SJCRH30 (cell line): ENCODE measurements at places on chromosomes 2 and 18.
A peak's percentile ranks its signal among the peaks of the same experiment; 100 is the strongest.

GRCh38 chr2:200239216-200239615, 67.3 kb upstream of the SPATS2L start:
- DNase-seq: peak; percentile 11

GRCh38 chr2:237737196-237737865, 61.2 kb upstream of the RBM44 start:
- DNase-seq: no peak

GRCh38 chr18:34740724-34741123, 30.6 kb downstream of the DTNA start:
- DNase-seq: no peak

- DNase-seq: no peak
Measured at GRCh38 chr2:165567273-165567672, 97.8 kb downstream of the CSRNP3 start.

DNA sequence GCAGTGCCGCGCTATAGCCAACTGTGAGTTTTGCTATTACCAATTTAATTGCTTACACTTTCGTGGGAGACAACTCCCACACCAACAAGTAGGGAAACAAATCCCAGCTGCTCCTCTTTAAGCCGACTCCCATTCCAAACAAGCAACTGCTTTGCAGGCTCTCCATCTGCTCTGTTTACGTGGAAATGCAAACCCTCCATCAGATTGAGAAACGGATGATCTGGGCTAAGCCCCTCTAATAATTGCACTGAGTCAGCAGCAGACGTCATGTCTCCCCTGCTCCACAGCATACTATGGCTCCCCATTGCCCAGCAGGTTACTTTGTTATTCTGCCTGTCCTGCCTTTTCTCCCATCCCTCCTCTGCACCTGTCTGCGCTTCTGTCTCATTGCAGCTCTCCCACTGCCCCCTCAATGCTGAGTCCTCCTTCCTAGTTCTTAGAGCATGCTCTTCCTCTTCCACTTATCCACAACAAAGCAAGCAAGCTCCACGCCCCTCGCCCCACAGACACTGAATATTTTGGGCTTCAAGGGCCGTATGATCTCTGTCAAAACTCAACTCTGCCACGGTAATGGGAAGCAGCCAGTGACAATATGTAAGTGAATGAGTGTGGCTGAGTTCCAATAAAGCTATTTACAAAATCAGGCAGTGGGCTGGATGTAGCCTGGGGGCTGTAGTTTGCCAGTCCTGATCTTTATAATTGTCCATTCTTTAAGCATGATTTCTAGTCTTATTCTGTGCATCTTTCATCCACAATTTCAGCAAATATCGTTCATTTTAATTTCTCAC, 39.5 kb upstream of the ARL4C start:
- no peak for DNase-seq

DNA sequence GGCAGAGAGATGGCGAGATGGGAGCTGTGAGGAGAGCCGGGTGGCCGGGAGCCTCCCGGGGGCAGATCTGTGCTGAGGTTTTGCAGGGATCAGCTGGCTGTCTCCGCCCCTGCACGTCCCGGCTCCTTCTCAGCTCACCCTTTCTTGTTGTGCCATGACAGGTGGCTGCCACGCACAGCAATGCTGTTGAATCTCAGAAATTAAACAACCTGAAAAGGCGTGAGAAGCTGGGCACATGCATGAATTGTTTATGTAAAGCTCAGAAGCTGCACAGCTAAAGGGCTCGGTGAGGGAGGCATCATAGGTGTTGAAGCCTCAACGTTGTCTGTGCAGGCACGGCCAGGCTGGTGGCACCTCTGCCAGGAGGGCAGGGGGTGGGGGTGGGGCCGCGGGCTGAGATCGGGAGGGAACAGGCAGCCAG, 858 bp upstream of the RTP5 start:
- peak; percentile 62 for DNase-seq

DNA sequence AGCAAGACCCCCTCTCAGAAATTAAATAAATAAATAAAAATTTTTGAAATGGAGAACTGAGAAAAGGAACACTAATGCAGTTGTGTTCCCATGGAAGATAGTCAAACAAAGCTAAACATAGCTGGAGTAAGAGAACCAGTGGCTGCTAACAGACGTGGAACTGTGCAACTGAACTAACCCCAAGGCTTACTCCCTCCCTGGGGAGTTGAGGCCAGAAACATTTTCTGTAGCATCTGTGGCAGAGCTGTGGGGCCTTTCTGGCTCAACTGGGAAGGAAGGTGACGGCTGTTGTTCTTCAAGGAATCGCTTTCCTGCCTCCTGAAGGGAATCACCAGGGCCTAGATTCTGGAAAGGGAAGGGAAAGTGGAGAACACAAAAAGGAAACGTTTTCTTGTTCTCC, 53.9 kb upstream of the B3GNT2 start:
- no peak for DNase-seq

- peak; percentile 67 for DNase-seq
Measured at GRCh38 chr2:139031722-139032121, 251.5 kb upstream of the NXPH2 start.

- DNase-seq: no peak
Measured at GRCh38 chr2:10007921-10008808, 35.2 kb upstream of the KLF11 start.

GRCh38 chr2:164839914-164840457, 1.6 kb downstream of the COBLL1 start:
- peak; percentile 64 for DNase-seq

DNA sequence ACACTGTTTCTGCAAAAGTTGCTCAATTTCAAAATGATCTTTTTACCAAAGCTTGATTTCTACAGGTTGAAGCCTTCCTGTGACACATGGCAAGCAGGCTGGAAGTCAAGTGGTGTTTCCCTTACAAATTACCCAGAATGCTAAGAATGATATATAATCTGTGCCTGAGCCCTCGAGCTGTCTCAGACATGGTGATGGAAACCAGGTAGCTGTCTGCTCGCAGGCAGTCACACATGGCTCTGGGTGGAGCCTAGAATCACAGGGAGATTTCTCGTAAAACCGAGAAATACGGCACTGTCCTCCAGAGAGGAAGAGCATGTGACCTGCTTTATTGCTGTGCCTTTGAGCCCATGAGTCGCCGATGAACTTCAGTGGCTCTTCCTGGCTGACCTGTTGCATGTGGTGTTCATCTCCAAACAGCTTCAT, 392.9 kb downstream of the ZNF521 start:
- no peak for DNase-seq

- no peak for DNase-seq
Measured at GRCh38 chr2:126668254-126668653, 12.3 kb downstream of the GYPC start.

GRCh38 chr2:126802316-126802715, 96.4 kb upstream of the TEX51 start:
- DNase-seq: no peak

GRCh38 chr2:65880436-65880835, 448.0 kb upstream of the SPRED2 start:
- DNase-seq: peak; percentile 12

DNA sequence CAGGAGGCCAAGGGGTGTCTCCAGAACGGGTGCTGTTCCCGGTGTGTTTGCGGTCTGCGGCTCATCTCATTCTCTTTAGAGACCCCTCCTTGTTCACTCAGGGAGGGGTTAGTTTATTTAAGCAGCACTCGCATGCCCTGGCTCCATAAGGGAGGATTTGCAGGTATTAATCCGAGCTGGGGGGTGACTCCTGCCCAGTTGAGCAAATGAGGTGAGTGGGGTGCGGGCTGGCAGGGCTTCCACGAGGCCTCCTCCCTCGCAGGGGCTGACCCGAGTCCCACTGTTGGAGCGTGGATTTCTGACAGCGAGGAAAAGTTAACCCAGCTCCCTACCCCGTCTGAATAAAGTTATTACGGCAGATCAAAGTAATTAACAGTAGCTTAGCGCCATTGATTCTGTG, 371.8 kb upstream of the SALL3 start:
- no peak for DNase-seq

- no peak for DNase-seq
Measured at GRCh38 chr2:238082151-238082550, 18.0 kb upstream of the ESPNL start.

- no peak for DNase-seq
Measured at GRCh38 chr2:11014026-11014425, 102.3 kb downstream of the KCNF1 start.

- no peak for DNase-seq
Measured at GRCh38 chr2:169772651-169773050, 26.0 kb upstream of the SSB start.

DNA sequence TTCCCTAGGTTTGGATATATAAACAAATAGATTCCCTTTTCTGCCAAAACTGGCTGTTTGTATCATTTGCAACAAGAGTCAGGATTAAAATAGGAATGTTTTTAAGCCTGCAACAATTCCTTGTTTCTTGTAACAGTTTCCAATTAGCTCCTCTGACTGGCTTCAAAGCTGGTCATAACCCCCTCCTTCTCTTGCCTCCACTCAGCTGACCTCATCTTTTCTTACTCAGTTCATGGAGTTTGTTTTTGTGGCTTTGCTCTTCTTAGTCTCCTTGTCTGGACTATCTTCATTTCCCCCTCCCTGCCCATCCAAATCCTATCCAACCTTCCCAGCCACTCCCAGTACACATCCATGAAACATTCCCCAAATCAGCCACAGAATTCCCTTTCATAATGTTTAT, 14.3 kb upstream of the RAPH1 start:
- no peak for DNase-seq

DNA sequence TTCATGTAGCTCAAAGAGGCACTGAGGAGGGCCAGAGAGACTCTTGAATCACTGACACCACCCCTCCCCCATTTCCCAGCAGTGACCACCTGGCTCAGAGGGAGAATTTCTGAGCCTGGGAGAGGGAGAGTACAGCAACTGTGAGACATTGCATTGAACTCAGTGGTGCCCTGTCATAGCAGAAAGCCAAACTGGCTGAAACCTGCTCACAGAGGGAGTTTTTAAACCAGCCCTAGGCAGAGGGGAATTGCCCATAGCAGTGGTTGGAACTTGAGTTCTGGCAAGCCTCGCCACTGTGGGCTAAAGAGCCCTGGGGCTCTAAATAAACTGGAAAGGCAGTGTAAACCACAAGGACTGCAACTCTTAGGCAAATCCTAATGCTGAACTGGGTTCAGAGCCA, 243.1 kb downstream of the ADCYAP1 start:
- DNase-seq: no peak

- DNase-seq: no peak
Measured at GRCh38 chr2:77767388-77768076, 245.4 kb upstream of the LRRTM4 start.

GRCh38 chr2:8633735-8634313, 48.0 kb upstream of the ID2 start:
- peak; percentile 36 for DNase-seq

DNA sequence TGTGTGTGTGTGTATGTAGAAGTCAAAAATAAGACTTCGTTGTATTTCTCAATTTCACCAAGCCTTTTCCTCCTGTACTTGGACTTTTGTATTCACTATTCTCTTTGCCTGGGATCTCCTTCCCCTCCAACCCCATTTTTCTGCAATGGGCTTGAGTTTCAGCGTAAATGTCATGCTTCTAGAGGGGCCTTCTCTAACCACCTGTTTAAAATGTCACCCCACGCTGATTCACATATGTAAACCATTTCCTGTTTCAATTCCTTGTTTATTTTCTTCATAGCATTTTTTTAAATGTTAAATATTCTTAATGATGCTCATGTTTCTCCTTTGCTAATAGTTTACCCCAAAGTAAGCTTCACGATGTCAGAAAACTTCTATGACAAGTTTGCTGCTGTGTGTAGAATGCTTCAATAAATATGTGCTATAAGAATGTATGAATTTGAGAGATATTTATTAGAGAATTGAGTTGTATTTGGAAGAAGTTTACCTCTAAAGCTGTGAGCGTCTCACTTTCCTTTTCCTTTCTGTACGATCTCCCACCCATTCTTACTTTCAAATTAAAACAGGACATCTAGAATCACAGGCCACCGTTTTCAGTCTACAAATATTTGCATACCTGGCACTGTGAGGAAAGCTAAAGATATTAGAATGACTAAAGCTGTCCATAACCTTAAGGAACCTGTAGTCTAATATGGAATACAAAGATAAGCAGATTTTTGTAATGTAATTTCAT, 762.4 kb downstream of the LRRTM4 start:
- no peak for DNase-seq

GRCh38 chr2:182920631-182921056, 54.2 kb upstream of the FRZB start:
- peak; percentile 82 for DNase-seq

- peak; percentile 73 for DNase-seq
Measured at GRCh38 chr2:160493227-160494028, at the start of gene RBMS1. RBMS1 (minus strand) TSS chr2:160493807; CDS start chr2:160493363, 444 bp downstream.
